Right renal pelvis (tissue), 4 donors: ENCODE measurements at places on chromosomes 11 and 22. TPM values are rescaled to one million over a fixed set of nuclear protein-coding genes. Genes with fewer than 3 reads are reported as not detected.
A peak's percentile ranks its signal among the peaks of the same experiment; 100 is the strongest.

Gene HSPB2
- 2.0 TPM for polyA plus RNA-seq

Gene ACRV1
- polyA plus RNA-seq = 1.3 TPM

Gene YAP1
- 176 TPM for polyA plus RNA-seq

Gene OR6T1
- polyA plus RNA-seq = not detected

Gene PANX3
- 0.03 TPM for polyA plus RNA-seq

Gene MMP12
- polyA plus RNA-seq = 2.5 TPM

Gene APOL4
- polyA plus RNA-seq = 9.9 TPM

Gene MS4A12
- not detected for polyA plus RNA-seq

GRCh38 chr11:101341578-101341977 lies 212.0 kb upstream of the PGR start:
- DNase-seq = no peak

- no peak for DNase-seq
These were observed 9.0 kb upstream of the CYTH4 start for GRCh38 chr22:37273126-37273845.

- DNase-seq = no peak
These were observed 50.3 kb downstream of the RPS6KA4 start for GRCh38 chr11:64409278-64409677.

- DNase-seq = no peak
These were observed 2.3 kb downstream of the POLR2L start for GRCh38 chr11:839875-840617.

DNA sequence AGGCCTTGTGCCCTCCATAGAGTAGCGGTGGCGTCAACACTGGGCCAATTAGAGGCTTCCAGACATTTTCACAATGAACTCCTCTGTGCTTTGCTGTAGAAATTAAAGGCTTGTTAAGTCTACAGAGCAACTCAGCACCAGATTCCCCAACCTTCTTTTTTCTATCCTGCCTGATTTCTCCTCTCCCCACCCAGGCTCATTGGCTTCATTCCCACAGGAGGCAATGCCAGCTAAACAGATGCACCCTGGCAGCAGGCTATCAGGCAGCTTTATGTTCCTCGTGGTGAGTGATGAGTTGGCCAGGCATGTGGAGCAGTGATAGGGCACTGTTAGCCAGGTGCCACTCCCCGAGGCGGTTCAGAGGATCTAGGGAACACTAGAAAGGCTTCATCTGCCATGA lies 4.8 kb downstream of the DIXDC1 start:
- no peak for DNase-seq

DNA sequence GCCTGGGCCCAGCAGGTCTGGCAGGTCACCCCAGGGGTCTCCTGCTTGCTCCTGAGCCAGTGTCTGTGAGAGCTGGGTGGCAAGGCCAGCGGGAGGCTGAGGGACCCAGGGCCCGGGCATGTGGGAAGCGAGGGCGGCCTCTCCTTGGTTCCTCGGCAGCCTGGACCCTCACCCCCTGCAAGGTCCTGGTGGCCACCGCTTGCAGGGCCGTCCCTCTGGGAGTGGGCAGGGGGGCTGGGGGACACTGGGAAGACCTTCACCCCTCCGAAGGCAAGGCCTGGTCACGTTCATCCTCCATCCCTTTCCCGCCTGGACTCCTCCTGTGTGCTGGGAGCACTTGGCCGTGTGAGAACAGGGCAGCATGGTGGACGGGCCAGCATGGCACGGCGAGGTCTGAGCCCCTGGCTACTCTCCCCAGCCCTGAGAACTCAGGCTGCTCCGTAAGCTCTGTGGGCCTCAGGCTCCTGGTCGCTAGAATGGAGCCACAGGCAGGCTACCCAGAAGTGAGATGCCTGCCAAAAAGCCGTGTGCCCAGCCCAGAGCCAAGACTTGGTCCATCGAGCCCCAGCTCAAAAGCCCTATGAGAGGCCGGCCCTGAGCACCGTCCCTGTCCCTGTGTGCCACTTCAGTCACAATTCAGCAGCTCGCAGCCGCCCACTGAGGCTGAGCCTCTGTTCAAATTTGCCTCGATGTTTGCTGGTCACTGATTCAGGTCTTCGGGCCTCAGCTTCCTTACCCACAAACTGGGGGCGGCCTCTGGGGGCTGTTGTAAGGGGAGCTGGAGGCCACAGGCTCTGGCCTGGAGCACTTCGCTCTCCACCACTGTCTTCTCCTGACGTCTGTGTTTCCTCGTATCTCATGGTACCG lies 45.0 kb downstream of the IGLL1 start:
- no peak for DNase-seq

DNA sequence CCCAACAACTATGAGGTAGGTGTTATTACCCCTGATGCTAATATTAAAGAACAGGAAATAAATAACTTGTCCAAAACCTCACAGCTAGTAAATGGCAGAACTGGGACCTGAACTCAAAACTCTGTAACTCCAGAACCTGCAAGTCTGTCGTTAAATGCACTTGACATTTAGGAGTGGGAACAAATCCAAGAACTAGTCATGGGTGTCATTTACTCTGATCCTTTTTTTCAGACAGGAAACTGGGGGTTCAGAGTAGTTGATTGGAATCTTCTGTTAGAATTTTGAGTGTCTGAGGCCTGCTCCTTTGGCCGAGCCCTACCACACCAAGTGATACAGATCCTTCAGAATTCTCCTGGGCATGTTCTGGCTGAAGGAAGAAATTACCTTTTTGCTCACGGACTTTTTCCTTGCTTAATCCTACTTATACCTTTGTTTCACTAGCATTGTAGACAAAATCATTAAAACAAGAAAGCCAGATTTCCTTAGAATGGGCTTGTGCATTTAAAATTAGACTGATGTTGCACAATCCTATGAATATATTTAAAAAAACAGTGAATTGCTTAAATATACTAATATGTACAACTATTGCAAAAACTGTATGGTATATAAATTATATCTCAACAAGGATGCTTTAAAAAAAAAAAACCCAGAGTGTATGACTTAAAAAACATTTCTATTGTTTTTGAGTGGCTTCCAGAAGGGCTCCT lies 1.4 kb upstream of the YAP1 start:
- no peak for DNase-seq

DNA sequence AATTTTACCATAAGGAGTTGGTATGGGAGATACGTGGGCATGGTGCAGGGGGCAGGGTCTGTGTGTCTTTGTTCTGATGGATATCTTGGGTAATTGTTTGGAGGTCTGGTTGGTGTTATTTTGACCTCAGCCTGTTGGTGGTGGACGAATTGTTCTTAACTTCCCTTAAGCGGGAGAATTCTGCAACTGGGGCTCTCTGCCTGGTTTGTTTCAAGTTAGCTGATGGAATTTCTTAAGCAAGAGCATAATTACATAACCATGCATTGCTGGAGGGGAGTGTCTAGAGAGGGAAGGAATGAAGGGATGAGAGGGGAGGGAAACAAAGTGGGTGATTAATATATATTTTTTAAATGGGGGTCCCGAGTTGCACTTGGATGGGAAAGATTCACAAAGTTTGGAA lies 908.5 kb upstream of the RAG2 start:
- no peak for DNase-seq

DNA sequence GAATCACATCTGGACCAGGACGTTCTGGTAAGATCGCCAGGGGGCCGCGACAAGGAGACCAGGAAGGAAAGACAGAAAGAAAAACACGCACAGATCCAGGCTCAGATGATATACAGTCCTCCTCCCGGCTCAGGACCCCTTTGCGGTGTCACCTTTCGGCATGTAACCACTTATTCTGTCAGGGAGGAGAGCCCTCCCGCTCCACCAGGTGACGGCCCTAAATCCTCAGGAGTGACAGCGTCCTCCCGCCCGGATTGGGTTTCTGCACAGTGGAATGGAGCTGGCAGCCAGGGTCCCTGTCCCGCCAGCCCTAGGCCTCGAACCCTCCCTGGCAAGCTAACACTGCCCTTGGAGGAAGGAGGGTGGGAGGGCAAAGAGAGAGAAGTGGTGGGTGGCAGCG lies 24.3 kb upstream of the KCNQ1OT1 start:
- DNase-seq = peak; percentile 44

GRCh38 chr11:8612522-8612921 lies 18.5 kb upstream of the STK33 start:
- DNase-seq = no peak

- no peak for DNase-seq
These were observed 9.1 kb downstream of the INSC start for GRCh38 chr11:15123849-15124248.

GRCh38 chr22:17916226-17916889 lies 108.0 kb downstream of the MICAL3 start:
- no peak for DNase-seq

GRCh38 chr11:86608251-86608799 lies 64.1 kb downstream of the ME3 start:
- peak; percentile 67 for DNase-seq

GRCh38 chr11:28257761-28258160 lies 149.6 kb downstream of the METTL15 start:
- no peak for DNase-seq

GRCh38 chr11:102580185-102580951 lies 44.8 kb downstream of the MMP20 start:
- no peak for DNase-seq

- no peak for DNase-seq
These were observed 50.3 kb downstream of the GRAMD1B start for GRCh38 chr11:123480290-123480815.

- DNase-seq = no peak
These were observed 170.0 kb downstream of the LRRC4C start for GRCh38 chr11:41289408-41289807.

DNA sequence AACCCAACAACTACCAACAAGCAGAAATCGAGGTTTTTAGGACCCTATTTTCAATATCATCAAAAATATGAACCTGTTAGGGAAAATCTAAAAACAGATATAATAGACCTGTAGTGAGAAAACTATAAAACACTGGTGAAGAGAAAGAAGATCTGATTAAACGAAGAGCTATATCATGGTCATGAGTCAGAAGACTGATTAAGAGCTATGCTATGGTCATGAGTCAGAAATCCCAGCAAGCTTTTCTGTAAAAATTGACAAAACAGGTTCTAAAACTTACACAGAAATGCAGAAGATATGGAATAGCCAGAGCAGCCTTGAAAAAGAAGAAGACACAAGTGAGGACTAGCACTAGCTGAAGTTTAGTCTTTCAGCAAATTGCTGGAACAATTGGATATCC lies 345.0 kb downstream of the TBC1D22A start:
- DNase-seq = no peak

DNA sequence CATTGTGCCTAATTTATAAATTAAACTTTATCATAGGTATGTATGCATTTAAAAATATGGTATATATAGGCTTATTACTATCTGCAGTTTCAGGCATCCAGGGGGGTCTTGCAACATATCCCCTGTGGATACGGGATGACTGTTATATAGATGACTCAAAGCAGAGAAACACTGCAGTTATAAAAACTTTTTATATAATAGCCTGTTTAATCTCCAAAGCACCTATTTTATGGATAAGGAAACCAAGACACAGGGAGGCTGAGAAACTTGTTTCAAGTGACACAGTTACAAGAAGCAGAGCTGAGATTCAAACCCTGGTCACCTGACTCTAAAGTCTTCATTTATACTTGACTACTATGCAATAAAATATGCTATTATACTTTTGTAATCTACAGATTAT lies 897.7 kb downstream of the KCNA4 start:
- DNase-seq = no peak

DNA sequence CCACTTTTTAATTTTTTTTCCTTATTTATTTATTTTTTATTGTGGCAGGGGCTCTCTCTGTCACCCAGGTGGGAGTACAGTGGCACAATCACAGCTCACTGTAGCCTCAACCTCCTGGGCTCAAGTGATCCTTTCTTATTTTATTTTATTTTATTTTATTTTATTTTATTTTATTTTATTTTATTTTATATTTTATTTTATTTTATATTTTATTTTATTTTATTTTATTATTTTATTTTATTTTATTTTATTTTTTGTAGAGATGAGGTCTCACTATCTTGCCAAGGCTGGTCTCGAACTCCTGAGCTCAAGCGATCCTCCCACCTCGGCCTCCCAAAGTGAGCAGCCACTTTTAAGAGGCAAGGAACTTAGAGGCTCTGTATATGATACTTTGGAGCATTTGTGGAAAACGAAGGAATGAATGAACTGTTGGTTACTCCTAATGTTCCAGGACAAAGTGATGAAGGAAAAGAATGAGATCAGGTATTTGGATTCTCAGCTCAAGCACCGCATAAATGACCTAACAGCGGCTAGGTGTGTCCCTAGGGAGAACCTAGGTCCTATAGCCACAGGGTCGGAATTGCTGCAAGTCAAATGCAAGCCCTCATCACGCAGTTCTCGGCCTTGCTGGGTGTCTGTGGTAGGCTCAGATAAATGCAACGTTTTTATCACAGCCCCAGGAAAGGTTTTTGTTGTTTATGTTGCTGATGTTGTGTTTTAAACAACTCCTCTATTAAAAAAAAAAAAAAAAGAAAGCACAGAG lies 36.5 kb downstream of the ASCL2 start:
- no peak for DNase-seq

DNA sequence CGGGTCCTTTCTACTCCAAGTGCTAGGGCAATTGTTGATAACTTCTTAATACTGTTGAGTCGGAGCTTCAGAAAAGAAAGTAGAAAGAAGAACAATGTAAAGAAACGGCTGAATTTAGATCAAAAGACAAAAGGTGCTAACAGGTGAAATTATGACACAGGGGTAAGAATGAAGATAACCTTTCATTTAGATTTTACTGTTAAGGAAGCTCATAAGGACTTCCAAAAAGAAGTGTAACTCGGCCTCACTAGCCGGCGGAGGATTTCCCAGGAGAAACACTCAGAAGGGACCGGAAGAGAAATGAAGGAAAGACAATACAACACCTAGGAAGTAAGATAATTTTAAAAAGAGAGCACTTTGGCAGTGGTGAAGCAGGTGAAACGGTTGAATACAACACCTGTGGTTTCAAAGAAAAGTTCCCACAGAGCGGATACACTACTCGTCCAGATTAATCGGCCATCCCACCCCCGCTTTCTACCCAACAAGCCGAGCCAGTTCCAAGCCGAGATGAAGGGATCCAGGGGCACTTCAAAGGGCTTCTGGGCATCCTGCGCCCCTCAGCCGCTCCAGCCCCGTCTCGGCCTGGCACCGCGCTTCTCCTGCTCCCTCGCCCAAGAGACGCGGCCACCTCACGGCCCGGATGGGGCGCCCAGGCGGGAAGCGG lies 737 bp downstream of the PPP2R1B start:
- no peak for DNase-seq
